ENCODE measurements at places on chromosomes 2 and 18.
A peak's percentile ranks its signal among the peaks of the same experiment; 100 is the strongest.

- no peak for DNase-seq
Observed at GRCh38 chr18:11124054-11124453, 25.3 kb downstream of the PIEZO2 start.

DNA sequence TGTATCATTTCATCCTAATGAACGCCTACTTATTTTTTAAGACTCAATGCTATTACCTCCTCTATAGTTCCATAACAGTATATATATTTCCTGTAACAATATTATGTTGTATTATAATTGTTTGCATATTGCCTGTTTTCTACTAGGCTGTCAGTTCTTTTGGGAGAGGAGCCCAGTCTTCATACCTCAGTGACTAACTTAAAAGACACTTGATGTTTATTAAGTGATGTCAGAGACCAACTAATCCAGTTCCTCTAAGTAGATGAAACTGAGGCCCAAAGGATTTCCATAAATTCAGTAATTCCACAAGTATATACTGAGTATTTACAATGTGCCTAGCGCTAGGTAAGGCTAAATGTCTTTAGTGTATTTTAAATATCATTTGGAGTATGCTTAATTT is 48.9 kb upstream of the AAK1 start:
- DNase-seq, result no peak

DNA sequence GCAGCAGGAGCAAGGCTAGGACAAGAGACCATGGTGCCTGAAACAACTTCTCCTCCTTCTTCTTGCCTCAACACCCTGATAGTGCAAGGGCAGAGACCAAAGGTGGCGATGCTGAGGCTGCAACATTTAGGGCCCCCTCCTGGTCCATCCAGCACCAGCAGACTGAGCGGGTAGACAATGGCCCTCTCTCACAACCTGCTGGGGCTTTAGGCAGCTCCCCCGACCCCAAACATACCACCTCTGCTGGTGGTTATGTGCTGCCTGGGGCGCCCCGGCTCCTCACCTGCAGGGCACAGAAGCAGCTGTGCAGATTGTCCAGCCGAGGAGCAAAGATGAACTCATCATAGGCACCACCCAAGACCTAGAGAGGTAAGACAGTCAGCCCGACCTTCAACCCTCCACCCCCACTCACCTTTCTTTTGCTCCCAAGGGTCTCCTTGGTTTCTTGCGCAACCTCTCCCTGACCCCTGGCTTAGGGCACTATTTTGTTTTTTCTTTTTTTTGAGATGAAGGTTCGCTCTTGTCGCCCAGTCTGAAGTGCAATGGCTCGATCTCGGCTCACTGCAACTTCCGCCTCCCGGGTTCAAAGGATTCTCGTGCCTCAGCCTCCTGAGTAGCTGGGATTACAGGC is 3.5 kb downstream of the DNPEP start:
- DNase-seq, result no peak

- no peak for DNase-seq
Observed at GRCh38 chr2:46381263-46381849, 84.1 kb downstream of the EPAS1 start.

DNA sequence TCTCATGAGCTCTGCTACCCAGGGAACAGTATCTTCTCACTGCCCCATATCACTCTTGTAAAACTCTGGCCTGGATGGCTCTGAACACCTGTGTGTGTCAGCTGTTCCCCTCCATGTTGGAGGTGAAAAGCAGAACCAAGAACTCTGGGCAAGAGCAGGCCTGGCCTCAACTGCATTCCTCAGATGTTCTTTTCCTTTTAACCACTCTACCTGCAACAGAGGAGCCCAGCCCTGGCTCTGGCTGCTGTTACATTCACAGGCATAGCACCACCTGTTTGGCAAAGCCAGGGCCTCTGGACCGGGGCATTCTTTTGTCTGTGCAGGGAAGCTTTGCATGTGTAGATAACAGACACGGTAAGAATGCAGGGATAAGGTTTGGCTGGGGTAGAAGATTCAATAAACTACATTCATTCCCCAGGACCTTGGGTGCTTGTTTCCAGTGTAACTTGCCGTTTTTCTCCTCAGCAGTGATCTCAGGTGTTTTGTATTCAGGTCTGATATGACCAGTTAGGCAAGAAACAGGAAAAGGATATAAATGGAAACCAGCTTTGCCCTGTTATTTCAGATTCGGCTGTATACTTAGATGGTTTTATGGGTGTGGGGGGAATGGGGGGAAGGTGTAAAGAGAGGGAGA is 95.1 kb downstream of the SPTBN1 start:
- no peak for DNase-seq

GRCh38 chr2:217901835-217902378 is 100.9 kb downstream of the TNS1 start:
- no peak for DNase-seq

DNA sequence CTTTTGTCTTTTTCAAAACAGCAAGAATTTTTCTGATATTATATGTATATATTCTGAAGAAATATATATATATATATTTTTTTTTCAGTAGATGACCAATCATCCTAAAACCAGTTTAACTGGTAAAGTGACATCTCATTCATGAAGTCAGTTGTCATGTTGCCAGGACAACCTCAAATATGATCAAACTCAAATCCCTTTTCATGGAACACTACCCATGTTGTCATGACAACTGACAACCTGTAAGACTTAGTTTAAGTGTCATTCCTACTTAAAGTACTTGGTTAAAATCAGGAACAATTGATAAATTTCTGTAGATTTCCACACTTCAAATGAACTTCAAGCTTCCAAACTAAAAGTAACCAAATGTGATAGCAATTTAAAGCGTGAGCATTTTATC is 101.8 kb upstream of the ERBB4 start:
- no peak for DNase-seq

- no peak for DNase-seq
Observed at GRCh38 chr18:63591725-63592124, 4.6 kb downstream of the SERPINB13 start.

GRCh38 chr2:26349690-26350089 is 3.1 kb upstream of the ADGRF3 start:
- no peak for DNase-seq

DNA sequence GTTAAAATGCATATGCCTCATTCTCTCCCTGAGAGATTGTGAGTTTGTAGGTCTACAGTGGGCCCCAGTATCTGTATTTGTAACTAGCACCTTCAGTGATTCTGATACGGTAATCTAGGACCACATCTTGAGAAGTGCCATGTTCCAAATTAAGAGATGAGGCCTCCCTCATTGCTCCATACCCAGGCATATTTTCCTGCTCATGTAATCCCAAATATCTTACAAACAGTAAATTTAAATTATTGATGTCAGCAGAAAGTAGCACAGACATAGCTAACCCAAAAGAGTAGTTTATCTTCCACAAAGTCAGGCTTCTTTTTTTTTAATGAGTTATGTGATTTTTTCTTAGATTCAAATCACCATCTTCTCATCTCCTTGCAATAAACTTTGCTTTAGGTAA is 263.8 kb downstream of the SETBP1 start:
- no peak for DNase-seq

- DNase-seq, result no peak
Observed at GRCh38 chr2:187541086-187542085, 12.8 kb downstream of the TFPI start.

- DNase-seq, result no peak
Observed at GRCh38 chr2:160592401-160592800, 98.8 kb upstream of the RBMS1 start.

- no peak for DNase-seq
Observed at GRCh38 chr2:182952741-182953450, 85.4 kb downstream of the NCKAP1 start.

- DNase-seq, result no peak
Observed at GRCh38 chr2:121826036-121826435, 70.6 kb downstream of the TSN start.

DNA sequence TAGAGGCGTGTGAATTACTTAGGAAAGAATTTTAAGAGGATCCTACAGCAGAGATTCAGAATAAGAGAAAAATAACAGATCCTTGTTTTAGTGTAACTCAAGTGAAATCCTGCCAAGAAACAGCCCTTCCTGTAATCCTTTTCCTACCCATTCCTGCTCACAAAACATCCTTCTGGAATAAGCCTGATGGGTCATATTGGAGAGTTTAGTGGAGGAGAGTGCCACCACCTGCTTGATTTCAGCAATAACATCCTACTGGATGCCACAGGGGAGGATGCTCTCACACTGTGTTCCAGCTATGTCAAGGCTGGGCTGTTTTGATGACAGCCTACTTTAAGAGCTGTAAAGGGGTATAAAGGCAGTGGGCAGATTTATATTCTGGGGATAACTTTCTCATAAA is 54.8 kb upstream of the CCDC178 start:
- DNase-seq, result peak; percentile 4

DNA sequence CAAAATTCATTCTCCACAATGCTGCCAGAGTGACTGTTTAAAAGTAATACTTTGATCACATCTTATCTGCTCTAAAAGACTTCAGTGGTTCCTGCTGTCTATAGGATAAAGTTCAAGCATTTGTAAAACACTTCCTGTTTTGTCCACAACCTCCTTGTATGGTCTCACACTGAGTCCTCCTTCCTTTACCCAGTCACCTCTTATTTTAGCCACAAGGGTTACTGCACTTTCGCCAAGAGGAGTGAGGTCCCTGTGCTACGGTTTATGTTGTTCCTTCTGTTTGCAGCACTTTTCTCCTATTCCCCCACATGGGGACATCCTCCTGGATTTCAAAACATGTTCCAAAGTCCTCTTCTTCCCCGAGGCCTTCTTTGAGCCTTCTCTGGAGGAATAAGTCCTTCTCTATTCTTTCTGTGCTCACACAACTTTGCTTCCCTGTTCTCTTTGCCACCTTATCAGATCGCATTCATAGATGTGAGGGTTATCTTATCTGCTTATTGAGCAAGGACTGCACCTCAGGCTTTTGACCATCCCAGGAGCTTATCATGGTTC is 112.2 kb upstream of the NABP1 start:
- peak; percentile 86 for DNase-seq

- no peak for DNase-seq
Observed at GRCh38 chr18:36628435-36629137, 200.2 kb downstream of the TPGS2 start.

DNA sequence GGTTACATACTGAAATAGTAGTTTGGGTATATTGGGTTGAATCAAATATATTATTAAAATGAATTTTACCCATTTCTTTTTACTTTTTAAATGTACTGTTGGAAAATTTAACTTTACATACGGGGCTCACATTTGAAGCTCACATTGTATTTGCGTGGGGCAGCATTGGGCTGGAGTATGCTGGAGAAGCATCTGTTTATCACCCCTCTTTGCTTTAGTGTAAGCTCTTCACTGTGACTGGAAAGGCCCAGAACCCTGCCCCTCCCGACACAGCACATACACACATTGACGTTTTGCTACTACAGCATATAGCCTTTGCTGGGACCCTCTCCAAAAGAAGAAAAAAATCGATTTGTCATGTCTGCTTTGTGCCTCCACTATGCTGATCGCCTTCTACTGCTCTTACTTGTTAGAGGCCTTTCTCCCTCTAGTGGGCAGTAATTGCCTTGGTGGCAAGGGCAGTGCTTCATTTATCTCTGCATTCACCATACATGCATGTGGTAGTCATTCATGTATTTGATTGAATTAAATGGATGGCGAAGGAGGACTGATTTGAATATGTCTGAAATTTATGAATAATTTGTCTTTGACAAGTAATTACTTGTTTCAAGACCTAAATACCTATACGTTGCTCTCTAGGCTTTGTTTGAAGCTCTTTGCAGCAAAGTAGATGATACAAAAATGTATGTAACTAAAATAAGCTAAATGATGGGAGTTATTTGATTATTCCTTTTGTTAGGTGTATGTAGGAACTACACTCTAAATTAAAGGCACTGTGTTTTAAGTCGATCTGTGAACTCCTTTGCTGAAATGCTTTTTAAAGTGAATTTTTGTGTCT is 37.4 kb downstream of the VAPA start:
- DNase-seq, result peak; percentile 88

- DNase-seq, result no peak
Observed at GRCh38 chr18:1147730-1148129, 243.1 kb downstream of the ADCYAP1 start.

DNA sequence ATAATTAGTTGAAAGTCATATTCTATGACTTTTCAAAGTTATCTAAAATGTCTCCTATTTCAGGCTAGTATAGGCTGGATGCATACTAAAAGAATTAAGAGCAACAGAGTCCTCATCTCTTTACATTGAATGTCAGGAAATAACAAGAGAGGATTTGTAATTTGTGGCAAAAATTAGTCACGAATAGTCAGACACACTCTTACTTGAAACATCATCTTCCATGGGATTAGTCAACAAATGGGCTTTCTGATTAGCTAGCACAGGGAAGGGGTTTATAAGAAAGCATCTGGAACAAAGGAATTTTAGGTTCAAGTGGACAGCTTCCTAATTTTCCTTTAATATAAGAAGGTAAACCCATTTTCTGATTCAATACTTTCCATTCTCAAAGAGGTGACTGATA is 330.3 kb upstream of the MEX3C start:
- DNase-seq, result no peak

DNA sequence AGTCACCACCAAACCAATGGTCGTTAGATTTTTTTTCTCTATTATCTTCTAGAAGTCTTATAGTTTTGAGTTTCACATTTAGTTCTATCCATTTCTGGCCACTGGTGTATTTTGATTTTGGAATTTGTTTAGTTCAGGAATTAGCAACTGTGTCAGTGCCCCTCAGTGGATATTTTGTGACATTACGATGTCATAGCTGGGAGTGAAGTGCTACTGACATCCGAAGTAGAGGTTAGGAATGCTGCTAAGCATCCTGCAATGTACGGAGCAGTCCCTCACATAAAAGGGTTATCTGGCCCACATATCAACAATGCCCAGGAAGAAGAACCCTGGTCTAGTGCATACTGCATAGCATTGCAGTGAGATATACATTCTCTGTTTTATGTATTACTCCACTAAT is 157.4 kb upstream of the RGPD4 start:
- DNase-seq, result peak; percentile 4

GRCh38 chr18:78482378-78482777 is 497.2 kb upstream of the SALL3 start:
- no peak for DNase-seq

GRCh38 chr18:62716619-62717168 is 1.4 kb downstream of the PHLPP1 start:
- DNase-seq, result peak; percentile 73

DNA sequence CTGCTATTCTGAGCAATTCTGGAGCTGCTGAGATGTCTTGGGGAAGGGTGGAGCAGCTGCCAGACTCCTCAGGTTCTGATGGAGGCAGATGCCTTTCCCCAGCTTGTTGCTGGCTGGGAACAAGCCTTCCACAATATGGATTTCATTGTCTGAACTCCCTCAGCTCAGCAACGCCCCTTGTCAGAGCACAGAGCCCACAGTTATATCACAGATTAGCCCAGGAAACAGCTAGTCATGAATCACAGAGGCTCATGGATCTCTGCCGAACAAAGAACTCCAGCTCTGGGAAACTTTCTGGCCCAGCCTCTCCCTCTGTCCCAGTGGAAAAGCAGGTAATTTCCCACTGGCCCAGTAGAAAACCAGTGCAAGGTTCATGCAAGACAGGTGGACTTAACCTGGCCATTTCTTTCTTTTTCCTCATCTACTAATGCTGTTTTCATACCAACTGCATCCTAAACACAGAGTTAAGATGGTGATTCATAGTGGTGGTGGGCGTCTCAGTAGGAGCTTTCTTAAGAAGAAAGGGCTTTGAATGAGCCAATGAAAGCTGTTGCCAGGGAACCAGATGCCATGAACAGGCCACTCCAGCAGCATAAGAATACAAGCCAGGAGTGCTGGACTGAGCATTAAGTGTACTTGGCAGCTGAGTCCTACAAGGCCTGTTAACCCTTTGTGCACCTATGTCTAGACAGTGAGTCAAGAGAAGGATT is 8.7 kb upstream of the KIAA2012 start:
- DNase-seq, result peak; percentile 10

GRCh38 chr2:109032229-109032820 is 43.3 kb upstream of the EDAR start:
- peak; percentile 22 for DNase-seq
